ENCODE measurements at places on chromosomes 2 and 18.
A peak's percentile ranks its signal among the peaks of the same experiment; 100 is the strongest.

DNA sequence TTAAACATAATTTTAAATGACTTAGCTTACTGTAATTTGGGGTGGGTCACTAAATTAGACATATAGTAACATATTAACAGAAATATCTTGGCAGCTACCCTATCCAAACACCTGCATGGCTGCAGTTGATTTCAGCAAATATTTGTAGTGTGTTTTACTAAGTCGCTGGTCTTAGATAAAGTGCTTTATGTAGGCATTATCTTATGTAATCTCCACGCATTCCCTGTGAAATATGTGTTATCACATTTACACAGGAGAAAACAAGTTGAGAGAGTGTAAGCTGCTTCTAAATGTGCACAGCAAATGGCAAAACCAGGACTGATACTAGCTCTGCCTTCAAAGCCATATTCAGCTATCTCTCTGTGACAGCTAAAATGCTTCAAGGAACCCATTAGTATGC lies 72.0 kb downstream of the NYAP2 start:
- DNase-seq, result no peak

GRCh38 chr2:176851200-176851888 lies 361.2 kb upstream of the HNRNPA3 start:
- DNase-seq, result no peak

- DNase-seq, result no peak
Observed at GRCh38 chr2:112706170-112706664, 14.6 kb upstream of the NT5DC4 start.

GRCh38 chr2:238897911-238898311 lies 50.0 kb downstream of the TWIST2 start:
- DNase-seq, result no peak

GRCh38 chr2:134782107-134782506 lies 56.3 kb upstream of the ACMSD start:
- DNase-seq, result no peak

GRCh38 chr18:56563568-56563967 lies 74.8 kb downstream of the TXNL1 start:
- DNase-seq, result no peak

DNA sequence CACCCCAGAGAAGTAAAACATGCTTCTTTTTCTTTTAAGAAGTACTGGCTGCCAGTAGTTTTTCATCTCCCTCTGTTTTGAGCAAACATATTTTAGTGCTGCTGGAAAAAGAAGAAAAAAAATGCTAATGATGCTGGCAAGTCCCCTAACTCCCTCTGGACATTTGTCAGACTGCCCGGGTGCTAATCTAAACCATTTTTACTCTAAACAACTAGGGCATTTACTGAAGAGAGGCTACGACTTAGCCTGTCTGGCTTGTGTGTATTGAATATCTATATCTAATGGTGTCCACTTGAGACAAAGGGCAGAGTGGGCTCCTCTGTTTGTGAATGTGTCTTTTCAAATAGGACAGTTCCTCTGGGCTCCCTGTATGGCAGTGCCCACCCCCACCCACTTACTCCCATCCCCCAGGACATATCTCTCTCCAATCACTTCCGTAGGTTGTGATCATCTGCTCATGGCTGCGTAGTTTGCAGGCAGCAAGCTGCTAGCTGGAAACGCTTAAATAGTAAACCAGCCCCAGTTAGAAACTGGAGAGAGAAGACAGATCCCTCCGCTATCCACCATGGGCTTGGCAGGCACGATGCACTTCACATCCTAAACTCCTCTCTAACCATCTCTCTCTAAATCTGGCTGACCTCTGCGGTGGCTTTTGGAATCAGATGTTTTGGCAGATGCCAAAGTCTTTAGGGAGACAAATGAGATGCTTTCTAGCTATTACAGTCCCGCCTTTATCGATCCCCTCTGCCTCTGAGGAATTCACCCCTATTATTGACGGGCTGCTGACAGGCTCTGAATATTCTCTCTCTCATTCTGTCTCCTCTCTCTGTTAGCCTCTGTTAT lies 58.3 kb downstream of the DOCK10 start:
- no peak for DNase-seq

GRCh38 chr2:157470321-157470720 lies 26.4 kb upstream of the CYTIP start:
- no peak for DNase-seq

DNA sequence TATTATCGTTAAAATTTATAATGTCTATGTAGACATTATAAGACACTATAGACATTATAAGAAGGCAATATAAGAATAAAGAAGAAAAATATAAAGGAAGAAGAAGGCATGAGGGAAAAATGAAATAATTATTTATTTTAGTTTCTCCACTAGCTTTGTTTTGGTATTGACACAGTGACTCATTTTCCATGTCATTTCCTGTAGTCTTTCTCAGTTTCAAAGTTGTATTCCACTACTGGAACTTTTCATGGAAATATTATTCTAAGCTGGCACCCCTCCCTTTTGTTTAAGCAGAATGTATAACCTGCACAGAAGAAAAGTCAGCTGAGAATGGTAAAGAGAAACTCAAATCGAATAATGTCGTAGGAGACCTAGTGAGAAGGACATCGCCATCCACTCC lies 234.2 kb upstream of the NETO1 start:
- no peak for DNase-seq

DNA sequence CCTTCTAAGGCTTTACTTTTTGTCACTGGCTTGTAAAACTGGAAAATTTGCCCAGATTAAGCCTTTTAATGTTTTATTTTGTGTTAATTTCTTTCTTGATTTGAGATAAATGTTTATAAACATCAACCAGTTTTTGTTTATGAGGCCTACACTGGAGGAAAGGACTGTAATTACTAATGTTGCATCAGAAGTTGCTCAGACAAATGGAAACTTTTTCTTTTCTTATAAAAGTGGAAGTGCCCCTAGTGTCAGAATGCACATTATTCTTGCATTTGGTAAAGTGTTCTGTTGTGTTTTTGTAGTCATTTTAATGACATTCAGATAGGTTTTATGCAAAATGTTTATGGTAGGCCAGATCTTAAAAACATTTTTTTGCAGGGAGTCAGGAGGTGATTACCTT lies 25.3 kb downstream of the LCLAT1 start:
- peak; percentile 62 for DNase-seq

- DNase-seq, result no peak
Observed at GRCh38 chr2:123366239-123366837, 658.7 kb upstream of the CNTNAP5 start.

GRCh38 chr2:8893978-8894820 lies 56.8 kb upstream of the KIDINS220 start:
- DNase-seq, result no peak

Measured in inflammatory macrophage treated with lipopolysaccharide for 1 hour (primary cell).